Stimulated activated CD8-positive, alpha-beta memory T cell treated with anti-CD3 and anti-CD28 coated beads, Interleukin-15, amount 100 ng/mL, for 4 hours (primary cell): ENCODE measurements at places on chromosomes 4 and X.

GRCh38 chrX:69185886-69186285 lies 20.6 kb upstream of the PJA1 start:
- DNase-seq: no peak

DNA sequence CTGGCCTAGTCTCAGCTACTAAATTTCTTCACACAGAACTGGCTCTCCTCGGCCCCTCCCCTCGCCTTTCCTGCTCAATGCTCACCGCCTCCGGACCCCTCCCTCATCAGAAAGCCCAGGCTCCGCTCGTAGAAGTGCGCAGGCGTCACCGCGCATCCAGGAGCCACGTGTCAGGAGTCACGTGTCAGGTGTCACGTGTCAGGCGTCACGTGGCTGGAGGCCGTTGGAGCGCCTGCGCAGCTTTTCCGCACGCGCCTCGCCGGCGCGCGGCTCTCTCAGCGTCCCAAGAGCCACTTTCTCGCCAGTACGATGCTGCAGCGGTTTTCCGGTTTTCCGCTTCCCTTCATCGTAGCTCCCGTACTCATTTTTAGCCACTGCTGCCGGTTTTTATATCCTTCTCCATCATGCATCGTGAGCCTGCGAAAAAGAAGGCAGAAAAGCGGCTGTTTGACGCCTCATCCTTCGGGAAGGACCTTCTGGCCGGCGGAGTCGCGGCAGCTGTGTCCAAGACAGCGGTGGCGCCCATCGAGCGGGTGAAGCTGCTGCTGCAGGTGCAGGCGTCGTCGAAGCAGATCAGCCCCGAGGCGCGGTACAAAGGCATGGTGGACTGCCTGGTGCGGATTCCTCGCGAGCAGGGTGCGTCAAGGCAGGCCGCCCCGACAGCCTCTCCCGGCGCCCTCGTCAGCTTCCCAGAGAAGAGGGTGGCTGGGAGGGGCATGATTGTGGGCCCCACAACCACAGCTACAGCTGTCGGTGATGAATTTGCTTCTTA lies at the start of gene SLC25A31:
Gene SLC25A31, plus strand, starts transcription at position 259 of the 772 bp plus-strand sequence. Its CDS starts 146 bp downstream, at position 405.
- DNase-seq: no peak

DNA sequence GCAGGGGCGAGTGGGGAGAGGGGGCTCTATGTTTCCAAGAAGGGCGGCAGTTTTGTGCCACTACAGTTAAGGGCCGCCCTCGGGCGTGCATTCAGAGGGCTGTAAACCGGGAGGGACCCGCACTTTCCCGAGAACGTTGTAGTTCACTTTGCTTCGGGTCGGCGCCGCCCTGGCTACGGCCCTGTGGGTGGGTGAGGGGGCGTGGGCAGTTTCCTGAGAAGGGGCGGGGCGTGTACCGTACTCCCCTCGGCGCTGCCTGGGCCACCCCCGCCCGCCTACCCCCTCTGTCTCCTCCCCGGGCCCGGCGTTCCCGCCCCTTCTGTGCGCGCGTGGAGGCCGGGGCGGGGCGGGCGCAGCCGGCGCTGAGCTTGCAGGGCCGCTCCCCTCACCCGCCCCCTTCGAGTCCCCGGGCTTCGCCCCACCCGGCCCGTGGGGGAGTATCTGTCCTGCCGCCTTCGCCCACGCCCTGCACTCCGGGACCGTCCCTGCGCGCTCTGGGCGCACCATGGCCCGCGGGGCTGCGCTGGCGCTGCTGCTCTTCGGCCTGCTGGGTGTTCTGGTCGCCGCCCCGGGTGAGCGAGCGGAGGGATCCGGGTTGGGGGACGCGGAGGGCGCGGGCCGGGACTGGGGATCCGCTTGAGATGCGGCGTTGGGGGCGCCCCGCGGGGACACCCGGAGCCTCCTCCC lies at the start of gene CD99:
Gene CD99, plus strand, starts transcription at position 440 of the 687 bp plus-strand sequence. Its CDS starts 66 bp downstream, at position 506.
- DNase-seq: peak; percentile 94

DNA sequence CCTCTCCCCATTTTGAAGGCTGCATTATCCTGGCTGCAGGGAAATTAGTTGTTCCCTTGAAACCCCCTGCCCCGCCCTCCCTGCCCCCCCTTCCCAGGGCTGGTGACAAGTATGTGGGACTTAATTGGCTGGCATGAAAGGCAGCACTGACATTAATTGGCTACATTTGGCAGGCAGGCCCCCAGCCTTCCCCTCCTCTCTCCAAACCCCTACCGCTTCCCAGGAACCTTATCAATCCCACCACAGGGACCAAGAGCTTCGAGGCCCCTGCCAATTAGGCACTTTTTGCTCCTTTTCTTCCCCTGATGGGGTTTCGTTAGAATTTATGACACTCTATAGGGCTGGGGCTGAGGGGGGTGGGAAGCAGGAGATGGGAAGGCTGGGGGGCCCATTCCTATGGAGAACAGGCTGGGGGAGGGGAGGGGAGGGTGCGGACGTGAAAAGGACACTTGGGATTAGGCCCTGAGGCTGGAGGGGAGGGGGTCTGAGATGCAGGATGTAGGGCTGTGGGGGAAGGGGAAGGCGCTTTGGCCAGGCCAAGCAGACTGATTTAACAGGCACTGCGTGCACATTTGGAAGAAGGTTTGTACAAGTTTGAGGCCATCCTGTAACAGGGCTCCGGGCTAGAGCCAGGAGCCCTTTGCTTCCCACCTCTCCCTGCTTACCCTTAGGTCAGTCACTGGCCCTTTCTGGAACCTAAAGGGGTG lies 52.2 kb downstream of the EFNB1 start:
- DNase-seq: no peak

DNA sequence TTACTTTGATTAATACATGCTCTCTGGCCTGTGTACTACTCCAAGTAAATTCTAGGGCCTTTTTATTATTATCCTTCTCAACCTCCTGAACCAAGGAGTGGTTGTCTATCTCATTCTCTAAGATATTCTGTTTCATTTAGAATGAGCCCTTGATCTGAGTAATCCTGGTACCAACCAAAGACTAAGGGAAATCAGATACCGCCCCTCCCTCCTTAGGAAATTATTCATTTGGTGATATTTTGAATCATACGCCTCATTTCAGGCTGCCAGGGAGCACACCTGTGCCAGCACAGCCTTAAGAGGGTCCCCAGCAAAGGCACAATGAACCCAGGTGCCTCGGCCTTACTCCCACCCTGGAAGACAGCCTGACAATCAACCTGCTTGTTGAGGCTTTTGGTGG lies 73.2 kb upstream of the STARD8 start:
- no peak for DNase-seq

DNA sequence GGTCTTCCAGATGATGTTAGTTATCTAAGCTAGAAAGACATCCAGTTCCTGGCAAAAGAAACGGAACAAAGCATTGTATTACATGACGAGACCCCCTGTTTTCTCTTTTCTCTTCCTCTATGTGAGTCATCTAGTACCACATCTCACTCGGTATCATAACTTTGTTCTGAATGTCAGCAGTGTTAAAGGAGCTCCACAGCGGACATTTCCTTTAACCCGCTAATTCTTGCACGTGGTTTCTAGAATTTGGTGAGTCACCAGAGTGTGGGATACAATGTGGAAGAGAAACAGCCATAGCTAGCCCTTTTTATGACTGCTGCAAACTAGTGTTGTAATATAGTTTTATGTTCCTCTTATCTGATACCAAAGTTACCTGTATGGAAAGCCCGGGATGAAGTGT lies 243.7 kb downstream of the TENM3 start:
- DNase-seq: no peak

GRCh38 chr4:152896811-152897210 lies 39.3 kb upstream of the FHDC1 start:
- DNase-seq: no peak

DNA sequence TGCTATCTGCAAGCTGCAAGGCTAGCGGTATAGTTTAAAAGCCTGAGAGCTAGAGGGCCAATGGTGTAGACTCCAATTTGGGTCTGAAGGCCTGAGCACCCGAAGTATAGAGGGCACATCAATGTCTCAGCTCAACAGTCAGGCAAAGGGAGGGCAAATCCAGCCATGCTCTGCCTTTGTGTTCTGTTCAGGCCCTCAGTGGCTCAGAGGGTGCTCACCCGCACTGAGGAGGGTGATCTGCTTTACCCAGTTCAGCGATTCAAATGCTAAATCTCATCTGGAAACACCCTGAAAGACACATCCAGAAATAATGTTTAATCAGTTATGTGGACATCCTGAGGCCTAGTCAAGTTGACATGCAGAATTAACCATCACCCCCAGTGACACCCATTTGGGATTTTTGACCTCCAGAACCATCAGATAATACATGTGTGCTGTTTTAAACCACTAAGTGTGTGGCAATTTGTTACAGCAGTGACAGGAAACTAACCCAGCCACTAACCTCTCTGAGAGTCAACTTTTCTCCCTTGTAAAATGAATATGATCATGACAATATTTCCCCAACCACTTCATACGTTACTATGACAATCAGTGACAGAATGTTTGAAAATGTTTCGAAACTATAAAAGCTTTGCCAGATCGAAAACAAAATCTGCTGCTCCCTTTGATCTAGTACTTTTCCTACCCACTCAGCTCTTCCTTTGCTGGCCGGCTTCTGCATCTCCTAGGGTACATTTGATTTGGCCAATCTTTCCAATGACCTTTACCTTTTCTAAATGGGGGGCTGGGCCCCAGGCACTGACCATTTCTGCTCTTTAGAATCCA lies 8.4 kb upstream of the TBL1X start:
- no peak for DNase-seq

GRCh38 chrX:54248309-54248708 lies 65.3 kb upstream of the FAM120C start:
- no peak for DNase-seq

- DNase-seq: no peak
Observed at GRCh38 chrX:14829643-14830042, 43.2 kb downstream of the FANCB start.

GRCh38 chr4:24810871-24811631 lies 15.7 kb downstream of the SOD3 start:
- no peak for DNase-seq
